ENCODE measurements at places on chromosomes 16 and 17.

DNA sequence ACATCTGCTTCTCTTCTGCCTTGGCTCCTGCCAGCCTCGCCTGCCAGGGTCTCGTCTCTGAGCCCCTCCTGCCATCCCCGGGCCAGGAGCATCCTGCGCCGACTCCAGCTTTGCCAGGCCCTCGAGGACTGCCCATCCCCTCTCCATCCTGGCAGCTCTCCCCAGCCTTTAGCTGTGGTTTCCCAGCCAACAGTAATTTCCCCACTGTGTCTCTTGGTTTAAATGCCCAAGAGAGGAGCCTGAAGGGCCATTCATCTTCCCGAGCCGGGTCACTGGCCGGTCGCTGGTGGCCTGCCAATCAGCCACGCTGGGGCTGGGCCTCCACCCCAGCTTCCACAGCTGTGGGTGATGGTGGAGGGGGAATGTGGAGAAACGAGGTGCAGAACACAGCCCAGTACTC is 47.8 kb downstream of the MRC2 start:
- no peak for DNase-seq

GRCh38 chr16:78516006-78516736 is 416.7 kb downstream of the WWOX start:
- DNase-seq: no peak

- DNase-seq: no peak
Measured at GRCh38 chr17:65438708-65439294, 122.6 kb downstream of the AXIN2 start.

DNA sequence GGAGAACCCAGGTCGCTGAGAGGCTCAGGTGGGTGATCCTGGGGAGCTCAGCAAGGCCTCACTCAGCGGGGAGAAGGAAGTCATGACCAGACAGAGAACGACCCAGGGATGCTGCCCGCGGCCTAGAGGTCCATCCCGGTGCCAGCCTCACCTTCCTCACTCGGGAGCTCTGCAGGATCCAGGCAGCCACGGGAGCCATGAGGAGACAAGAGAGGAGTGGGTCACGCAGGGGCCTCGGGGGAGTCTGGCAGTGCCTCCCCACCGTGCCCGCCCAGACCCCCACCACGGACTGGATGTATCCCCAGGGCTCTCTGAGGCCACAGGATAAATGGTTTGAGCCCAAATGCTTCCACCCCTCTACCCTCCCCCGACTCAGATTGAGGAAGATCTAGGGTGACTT is 10.7 kb downstream of the ATP2A3 start:
- no peak for DNase-seq

DNA sequence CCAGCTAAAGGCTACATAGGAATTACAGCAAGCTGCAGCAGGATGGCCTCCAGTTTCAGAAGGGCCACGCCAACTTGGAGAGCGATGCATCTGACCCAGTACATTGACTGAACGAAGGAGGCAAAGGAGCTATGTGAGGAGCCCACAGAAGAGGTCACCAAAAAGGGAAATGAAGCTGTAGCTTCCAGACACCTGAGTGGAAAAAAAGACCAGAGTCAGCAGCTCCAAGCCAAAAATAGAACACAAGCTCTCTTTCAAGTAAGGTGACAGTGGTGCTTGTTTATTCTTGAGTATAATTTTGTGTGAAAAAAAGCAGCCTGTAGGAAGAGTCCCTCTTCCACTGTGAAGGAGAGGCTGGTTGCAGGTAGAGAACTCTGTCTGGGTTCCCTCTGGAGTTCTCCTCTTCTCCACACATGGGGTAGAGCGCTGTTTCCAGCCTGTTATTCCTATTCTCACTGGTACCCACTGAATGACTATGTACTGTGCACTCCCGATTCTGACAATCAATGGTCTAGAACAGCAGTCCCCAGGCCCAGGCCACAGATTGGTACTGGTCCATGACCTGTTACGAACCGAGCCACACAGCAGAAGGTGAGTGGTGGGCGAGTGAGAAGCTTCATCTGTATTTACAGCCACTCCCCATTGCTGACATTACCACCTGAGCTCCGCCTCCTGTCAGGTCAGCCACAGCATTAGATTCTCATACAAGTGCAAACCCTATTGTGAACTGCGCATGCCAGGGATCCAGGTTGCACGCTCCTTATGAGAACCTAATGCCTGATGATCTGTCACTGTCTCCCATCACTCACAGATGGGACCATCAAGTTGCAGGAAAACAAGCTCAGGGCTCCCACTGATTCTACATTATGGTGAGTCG is 15.1 kb downstream of the CCL4 start:
- DNase-seq: no peak
